Natural killer cell treated with Interleukin-12 subunit alpha and Interleukin-12 subunit beta and Interleukin-15 and Interleukin-18, amount 100 ng/mL, for 72 hours (primary cell): ENCODE measurements at places on chromosomes 16 and 17. TPM values are rescaled to one million over a fixed set of nuclear protein-coding genes. Genes with fewer than 3 reads are reported as not detected.

PRAC2 gene
- not detected for total RNA-seq

TLCD3B gene
- 1.4 TPM for total RNA-seq

MYH2 gene
- not detected for total RNA-seq

ANKRD40CL gene
- total RNA-seq = not detected

NLRP1 gene
- 36.3 TPM for total RNA-seq

CISD3 gene
- 58.7 TPM for total RNA-seq

TNK1 gene
- total RNA-seq = 0.36 TPM

CLEC18C gene
- total RNA-seq = 1.9 TPM

C17orf67 gene
- 4.7 TPM for total RNA-seq

CCDC154 gene
- total RNA-seq = 0.38 TPM

GP1BA gene
- not detected for total RNA-seq

STAT5B gene
- total RNA-seq = 131 TPM

CASKIN1 gene
- 0.26 TPM for total RNA-seq

CCL8 gene
- total RNA-seq = not detected

KCNH4 gene
- total RNA-seq = 2.5 TPM

PABPN1L gene
- not detected for total RNA-seq

SOCS1 gene
- 199 TPM for total RNA-seq

ITGAL gene
- total RNA-seq = 717 TPM

FAM171A2 gene
- not detected for total RNA-seq

SOX8 gene
- total RNA-seq = 0.20 TPM

ABCC6 gene
- total RNA-seq = not detected

ASB16 gene
- total RNA-seq = not detected

TBC1D28 gene
- total RNA-seq = not detected

KRT35 gene
- not detected for total RNA-seq

ABCA9 gene
- not detected for total RNA-seq

HOXB3 gene
- 9.0 TPM for total RNA-seq
